ENCODE measurements at places on chromosomes 12 and 14. TPM values are rescaled to one million over a fixed set of nuclear protein-coding genes. Genes with fewer than 3 reads are reported as not detected.

The KERA gene
- total RNA-seq, result not detected

DNA sequence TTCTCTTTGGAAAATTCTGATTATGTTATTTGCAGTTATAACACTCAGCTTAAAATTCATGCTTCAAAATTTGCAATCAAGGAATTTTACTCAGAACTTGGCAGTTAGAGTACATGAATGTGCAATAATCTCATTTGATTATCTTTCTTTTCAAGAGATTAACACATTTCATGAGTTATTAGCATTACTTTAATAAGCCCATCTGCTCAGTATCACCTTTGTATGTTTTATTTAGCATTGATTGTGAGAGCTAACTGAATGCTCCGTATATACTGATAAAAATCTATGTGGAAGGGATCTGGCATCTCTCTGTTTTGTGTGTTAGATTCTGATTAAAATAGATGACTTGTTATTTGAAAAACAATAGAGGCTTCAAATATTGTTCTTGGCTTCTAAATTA, 55.6 kb upstream of the CPNE8 start:
- no peak for DNase-seq

The MORN3 gene
- 0.11 TPM for total RNA-seq

DNA sequence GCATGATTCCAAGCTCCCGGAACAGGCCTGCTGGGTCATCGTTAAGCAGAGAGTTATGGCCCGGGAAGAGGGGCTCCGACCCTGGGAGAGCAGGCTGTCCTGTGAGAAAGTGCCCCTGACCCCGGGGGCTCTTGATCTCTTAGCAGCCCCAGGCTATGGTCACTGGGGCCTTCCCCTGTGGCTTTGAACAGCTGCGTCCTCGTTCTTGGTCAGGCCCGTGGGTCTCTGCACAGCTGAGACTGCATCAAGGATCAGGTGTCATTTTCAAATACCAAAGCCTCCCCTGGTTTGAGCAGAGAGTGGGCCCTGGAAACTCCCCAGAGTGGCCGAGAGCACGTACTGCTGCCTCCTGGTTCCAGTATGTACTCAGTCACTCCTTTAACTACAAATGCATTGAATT, 114.8 kb downstream of the ESRRB start:
- no peak for DNase-seq

DNA sequence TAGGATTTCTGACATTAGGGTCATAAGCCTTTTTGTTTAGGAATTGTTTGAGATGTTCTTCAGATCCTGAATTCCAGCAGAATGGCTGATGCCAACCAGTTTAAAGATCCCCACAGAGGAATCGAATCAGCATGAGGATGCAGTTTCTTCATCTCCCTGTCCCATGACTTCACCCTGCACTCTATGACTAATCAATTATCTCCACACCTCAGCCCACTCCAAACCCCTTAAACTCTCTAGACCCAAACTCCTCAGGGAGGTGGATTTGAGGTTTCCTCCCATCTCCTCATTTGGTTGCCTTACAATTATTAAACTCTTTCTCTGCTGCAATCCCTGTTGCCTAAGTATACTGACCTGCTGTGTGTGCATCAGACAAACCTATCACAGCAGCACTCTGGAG, 86.5 kb upstream of the CRY1 start:
- no peak for DNase-seq

Data from Right ventricle myocardium superior (tissue), 1 donor.